H1 (cell line): ENCODE measurements at places on chromosomes 1 and 21.

GRCh38 chr1:29753771-29754572 is 517.6 kb downstream of the PTPRU start:
- DNase-seq = no peak
- H3K27me3 ChIP-seq = no peaks in the 10 kb centered on the region
- H3K4me1 ChIP-seq = no peaks in the 10 kb centered on the region
- H3K27ac ChIP-seq = no peak overlapping the region
- H3K36me3 ChIP-seq = no peaks in the 10 kb centered on the region
- H3K4me3 ChIP-seq = no peak overlapping the region

- H3K36me3 ChIP-seq = no peaks in the 10 kb centered on the region
- no peak overlapping the region for H3K27ac ChIP-seq
- DNase-seq = no peak
- H3K4me3 ChIP-seq = no peak overlapping the region
- no peaks in the 10 kb centered on the region for H3K27me3 ChIP-seq
- no peaks in the 10 kb centered on the region for H3K4me1 ChIP-seq
Observed at GRCh38 chr1:50097791-50098190, 10.9 kb upstream of the ELAVL4 start.

- H3K4me3 ChIP-seq = no peak overlapping the region
- no peaks in the 10 kb centered on the region for H3K36me3 ChIP-seq
- no peak overlapping the region for H3K27ac ChIP-seq
- no peak for DNase-seq
Observed at GRCh38 chr1:154768456-154769125, 101.5 kb downstream of the KCNN3 start.

- H3K36me3 ChIP-seq = no peaks in the 10 kb centered on the region
- H3K27ac ChIP-seq = no peak overlapping the region
- no peaks in the 10 kb centered on the region for H3K4me1 ChIP-seq
- no peak for DNase-seq
Observed at GRCh38 chr1:41648844-41649243, 164.4 kb upstream of the EDN2 start.

GRCh38 chr21:24428591-24429199 is 1178.6 kb downstream of the MRPL39 start:
- H3K27me3 ChIP-seq = no peaks in the 10 kb centered on the region
- no peaks in the 10 kb centered on the region for H3K4me1 ChIP-seq
- H3K27ac ChIP-seq = no peak overlapping the region
- no peak for DNase-seq

GRCh38 chr1:225940385-225941151 is 452 bp downstream of the LEFTY2 start:
- no peaks in the 10 kb centered on the region for H3K27me3 ChIP-seq
- H3K27ac ChIP-seq = no peak overlapping the region
- DNase-seq = no peak
- H3K36me3 ChIP-seq = no peaks in the 10 kb centered on the region
- H3K4me3 ChIP-seq = no peak overlapping the region

DNA sequence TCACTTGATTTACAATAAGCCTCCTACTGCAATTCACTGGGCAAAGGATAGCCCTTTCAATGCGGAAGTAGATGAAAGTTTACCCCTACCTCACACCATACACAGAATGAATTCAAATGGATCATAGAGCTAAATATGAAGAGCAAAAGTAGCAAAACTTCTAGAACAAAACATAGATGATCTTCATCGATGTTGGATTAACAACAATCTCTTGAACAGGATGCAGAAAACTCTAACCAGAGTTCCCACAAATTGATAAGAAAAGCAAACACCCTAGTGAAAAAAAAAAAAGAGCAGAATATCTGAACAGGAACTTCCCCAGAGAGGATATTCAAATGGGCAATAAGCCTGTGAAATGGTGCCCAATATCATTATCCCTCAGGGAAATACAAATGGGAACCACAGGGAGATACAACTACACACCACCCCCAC is 1.9 kb upstream of the UBASH3A start:
- H3K4me3 ChIP-seq = no peak overlapping the region
- H3K27ac ChIP-seq = no peak overlapping the region

GRCh38 chr1:68285046-68285445 is 52.7 kb upstream of the WLS start:
- no peaks in the 10 kb centered on the region for H3K36me3 ChIP-seq
- H3K4me1 ChIP-seq = no peaks in the 10 kb centered on the region
- H3K27ac ChIP-seq = no peak overlapping the region

- H3K4me3 ChIP-seq = no peak overlapping the region
- no peak for DNase-seq
- no peaks in the 10 kb centered on the region for H3K27me3 ChIP-seq
- H3K4me1 ChIP-seq = peaks cover 2% of the 10 kb centered on the region; the same call in 1 of the 2 replicates
- no peaks in the 10 kb centered on the region for H3K36me3 ChIP-seq
- no peak overlapping the region for H3K27ac ChIP-seq
Observed at GRCh38 chr1:68963353-68963752, 466.5 kb upstream of the DEPDC1 start.

DNA sequence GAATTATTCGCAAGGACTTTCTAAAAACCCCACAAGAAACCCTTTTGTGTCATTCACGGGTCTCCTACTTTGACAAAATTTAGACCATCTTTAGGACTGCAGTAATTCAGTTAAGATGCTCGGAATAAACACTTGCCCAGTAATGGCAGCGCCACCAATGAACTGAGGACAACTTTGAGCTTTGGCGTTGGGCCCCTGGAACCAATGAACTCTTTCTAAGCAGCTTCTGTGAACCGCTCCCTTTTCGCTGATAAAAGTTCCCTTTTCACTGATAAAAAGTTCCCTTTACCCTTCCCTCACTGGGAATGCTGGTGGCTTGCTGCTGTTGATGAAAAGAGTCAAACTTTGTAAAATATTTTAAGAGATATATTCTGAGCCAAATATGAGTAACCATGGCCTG is 1.5 kb upstream of the MRPL55 start:
- 0 out of 2 replicates have a peak, but pooled peaks cover 6% of the 10 kb centered on the region for H3K27me3 ChIP-seq
- H3K27ac ChIP-seq = no peak overlapping the region
- H3K4me1 ChIP-seq = peaks cover 7% of the 10 kb centered on the region
- H3K36me3 ChIP-seq = peaks cover 6% of the 10 kb centered on the region

DNA sequence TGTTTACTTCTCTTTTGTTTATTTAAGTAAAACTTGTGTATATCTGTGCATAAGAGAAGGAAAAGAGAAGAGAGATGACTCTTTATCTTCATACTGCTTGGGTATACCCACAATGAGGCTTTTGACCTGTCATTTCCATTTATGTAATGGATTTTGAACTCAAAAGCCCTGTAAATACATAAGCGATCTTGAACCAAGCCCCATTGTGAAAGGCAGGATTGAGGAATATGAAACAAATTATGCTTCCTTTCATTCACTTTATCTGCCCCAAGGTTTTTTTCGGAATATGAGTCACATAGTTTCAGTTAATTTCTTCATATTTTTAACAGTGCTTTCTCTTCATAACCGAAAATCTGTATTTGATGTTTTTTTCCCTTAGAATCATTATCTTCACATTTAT is 21.4 kb downstream of the CNST start:
- H3K4me1 ChIP-seq = no peaks in the 10 kb centered on the region
- H3K27me3 ChIP-seq = no peaks in the 10 kb centered on the region
- no peak overlapping the region for H3K4me3 ChIP-seq
- no peaks in the 10 kb centered on the region for H3K36me3 ChIP-seq
- DNase-seq = no peak

DNA sequence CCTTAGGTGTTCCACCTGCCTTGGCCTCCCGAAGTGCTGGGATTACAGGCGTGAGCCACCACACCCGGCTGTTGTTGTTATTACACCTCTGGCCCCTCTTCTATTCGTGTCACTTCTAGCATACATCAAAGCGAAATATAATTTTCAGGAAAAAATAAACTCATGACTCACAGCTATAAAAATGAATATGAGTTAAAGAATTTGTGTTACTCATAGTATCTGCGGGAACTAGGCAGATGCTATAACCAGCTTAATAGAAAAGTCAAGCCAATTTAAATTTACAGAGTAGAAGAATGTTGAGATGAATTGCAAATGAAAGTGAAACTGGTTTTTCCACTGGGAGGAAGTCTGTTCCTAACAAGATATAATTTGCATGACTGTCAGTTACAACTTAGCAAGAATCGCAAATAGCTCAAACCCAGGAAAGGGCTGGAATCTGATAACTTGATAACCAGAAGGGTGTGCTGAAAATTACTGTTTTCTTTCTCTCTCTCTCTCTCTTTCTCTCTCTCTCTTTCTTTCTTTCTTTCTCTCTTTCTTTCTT is 11.2 kb downstream of the OR2W3 start:
- no peaks in the 10 kb centered on the region for H3K4me1 ChIP-seq
- no peaks in the 10 kb centered on the region for H3K36me3 ChIP-seq
- H3K27ac ChIP-seq = no peak overlapping the region
- DNase-seq = no peak
- no peak overlapping the region for H3K4me3 ChIP-seq

DNA sequence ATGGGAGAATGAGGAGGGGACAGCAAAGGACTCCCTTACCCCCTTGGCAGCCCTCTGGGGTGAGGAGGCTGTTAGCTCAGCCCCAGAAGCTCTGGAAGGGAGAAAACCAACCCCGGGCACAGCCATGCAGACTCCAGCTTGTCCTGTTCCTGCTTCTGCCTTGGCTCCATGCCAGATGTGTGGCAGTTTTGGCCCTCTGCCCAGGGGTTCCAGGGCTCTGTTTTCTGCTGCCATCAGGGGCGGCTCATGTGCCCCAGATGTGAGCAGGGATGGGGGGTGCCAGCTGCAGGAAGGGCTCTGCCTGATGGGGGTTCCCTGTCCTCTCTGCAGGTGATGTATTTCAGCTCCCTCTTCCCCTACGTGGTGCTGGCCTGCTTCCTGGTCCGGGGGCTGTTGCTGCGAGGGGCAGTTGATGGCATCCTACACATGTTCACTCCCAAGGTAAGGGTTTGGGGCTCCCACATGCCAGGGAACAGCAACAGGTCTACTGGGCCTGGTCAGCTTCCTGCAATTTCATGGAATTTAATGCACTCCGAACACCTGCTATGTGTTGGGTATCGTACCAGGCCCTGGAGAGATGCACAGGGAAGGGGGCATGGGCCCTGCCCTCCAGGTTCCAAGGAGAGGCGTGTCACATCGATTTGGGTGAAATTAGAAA is 26.1 kb downstream of the SLC6A17 start:
- H3K27ac ChIP-seq = no peak overlapping the region
- no peaks in the 10 kb centered on the region; the same call in 1 of the 2 replicates for H3K27me3 ChIP-seq
- H3K4me1 ChIP-seq = no peaks in the 10 kb centered on the region; the same call in 1 of the 2 replicates

DNA sequence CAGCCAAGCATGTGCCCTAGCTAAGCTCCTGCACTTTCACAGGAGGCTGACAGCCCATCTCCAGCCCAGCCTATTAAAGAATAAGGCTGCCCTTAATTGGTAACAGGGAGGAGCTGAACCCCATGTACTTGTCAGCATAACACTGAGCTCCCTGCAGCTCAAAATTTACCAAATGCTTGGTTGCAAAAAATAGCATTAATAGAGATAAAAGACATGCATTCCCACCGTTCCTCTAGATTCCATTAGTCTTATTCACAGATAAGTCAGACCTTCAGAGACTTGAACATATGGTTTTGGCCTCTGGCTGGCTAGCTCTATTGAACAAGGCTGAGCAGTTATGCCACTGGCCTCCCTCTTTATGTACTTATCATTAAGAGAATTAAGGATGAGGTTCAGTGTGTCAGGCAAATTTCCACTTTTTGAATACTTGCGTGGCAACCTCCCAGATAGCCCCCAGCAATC is 29.2 kb downstream of the OLFML3 start:
- peaks cover 18% of the 10 kb centered on the region for H3K4me1 ChIP-seq
- H3K27ac ChIP-seq = no peak overlapping the region
- H3K36me3 ChIP-seq = no peaks in the 10 kb centered on the region
- no peak overlapping the region for H3K4me3 ChIP-seq

DNA sequence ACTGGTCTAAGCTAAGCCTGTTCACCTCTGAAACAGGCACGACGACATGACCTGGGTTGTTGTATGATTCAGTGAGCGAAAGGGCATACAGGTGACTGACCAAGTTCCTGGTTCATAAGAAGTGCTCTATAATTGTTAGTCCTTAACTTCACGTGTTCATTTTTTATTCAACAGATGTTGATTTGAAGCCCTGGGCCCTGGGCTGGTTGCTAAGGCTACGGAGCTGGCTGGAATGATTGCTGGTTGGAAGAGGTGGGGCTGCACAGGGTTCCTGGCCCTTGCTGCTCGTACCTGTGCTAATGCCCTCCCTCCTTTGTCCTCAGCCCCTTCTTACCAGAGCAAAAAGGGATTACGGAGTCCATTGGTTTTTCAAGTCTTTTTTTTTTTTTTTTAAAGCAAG is 111.3 kb upstream of the CSF3R start:
- no peak for DNase-seq
- no peaks in the 10 kb centered on the region for H3K27me3 ChIP-seq
- no peak overlapping the region for H3K27ac ChIP-seq
- H3K36me3 ChIP-seq = no peaks in the 10 kb centered on the region

GRCh38 chr1:221522529-221522940 is 219.4 kb downstream of the DUSP10 start:
- no peaks in the 10 kb centered on the region for H3K27me3 ChIP-seq
- no peaks in the 10 kb centered on the region for H3K4me1 ChIP-seq
- no peak overlapping the region for H3K4me3 ChIP-seq
- H3K36me3 ChIP-seq = no peaks in the 10 kb centered on the region
- no peak for DNase-seq
- no peak overlapping the region for H3K27ac ChIP-seq

DNA sequence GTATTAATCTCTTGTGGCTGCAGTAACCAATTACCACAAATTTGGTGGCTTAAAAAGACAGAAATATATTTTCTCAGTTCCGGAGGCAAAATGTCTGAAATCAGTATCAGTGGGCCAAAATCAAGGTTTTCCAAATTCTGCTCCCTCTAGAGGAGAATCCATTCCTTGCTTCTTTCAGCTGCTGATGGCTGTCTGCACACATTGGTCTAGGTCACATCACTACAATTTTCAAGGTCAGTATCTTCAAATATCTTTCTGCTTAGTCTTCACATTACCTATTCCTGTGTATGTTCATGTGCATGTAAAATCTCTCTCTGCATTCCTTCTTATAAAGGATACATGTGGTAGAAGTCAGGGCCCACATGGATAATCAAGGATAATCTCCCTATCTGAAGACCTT is 999.4 kb downstream of the KCNT2 start:
- no peak overlapping the region for H3K4me3 ChIP-seq
- H3K36me3 ChIP-seq = no peaks in the 10 kb centered on the region
- no peak for DNase-seq
- H3K4me1 ChIP-seq = no peaks in the 10 kb centered on the region

DNA sequence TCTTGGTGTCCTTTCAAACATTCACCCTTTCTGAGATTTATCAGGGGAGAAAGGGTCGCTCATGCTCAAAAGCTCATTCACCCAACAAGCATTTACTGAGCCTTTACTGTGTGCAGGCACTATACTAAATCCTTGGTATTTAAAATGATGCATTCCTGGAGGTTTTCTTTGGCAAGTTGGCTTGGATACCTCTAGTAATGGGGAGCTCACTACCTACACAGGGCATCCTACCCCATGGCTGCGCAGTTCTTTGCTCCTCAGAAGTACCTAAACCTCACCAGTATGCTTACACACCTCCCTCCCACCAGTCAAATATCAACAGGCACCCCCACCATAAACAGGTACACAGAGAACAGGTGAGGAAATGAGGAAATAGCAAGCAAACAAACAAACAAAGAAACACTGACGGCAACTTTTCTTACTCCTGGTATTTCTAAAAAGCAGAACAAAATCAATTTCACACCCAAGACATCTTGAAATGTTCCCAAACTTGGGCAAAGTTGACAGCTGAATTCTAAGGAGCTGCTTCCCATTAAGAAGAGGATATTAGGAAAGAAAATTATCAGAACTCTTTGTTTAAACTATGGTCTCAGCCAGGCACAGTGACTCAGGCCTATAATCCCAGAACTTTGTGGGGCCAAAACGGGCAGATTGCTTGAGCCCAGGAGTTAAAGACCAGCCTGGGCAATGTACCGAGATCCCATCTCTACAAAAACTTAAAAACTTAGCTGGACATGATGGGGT is 104.8 kb downstream of the PSMG1 start:
- H3K4me1 ChIP-seq = peaks cover 4% of the 10 kb centered on the region
- no peaks in the 10 kb centered on the region for H3K36me3 ChIP-seq
- H3K27me3 ChIP-seq = peaks cover 5% of the 10 kb centered on the region
- no peak for DNase-seq
